Pulmonary artery endothelial cell (primary cell): ENCODE measurements at places on chromosomes 7 and 10.

GRCh38 chr10:131354380-131354779, 42.9 kb upstream of the TCERG1L start:
- no peak for DNase-seq

DNA sequence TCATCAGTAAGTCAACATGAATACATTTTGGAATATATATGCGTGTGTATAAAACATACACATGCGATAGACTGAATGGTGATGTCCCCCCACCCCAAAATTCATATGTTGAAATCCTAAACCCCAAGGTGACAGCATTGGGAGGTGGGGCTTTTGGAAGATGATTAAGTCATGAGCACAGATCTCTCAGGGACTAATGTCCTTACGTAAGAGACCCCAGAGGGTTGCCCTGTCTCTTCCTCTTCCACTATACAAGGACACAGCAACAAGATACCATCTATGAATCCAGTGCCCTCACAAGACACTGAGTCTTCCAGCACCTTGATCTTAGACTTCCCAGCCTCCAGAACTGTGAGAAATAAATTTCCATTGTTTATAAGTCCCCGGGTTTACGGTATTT, 22.5 kb downstream of the DRGX start:
- DNase-seq: no peak

- DNase-seq: no peak
These were observed 74.5 kb downstream of the C1GALT1 start for GRCh38 chr7:7256731-7257274.

- no peak for DNase-seq
These were observed 9.4 kb upstream of the PFKP start for GRCh38 chr10:3057946-3058345.

GRCh38 chr7:1920266-1920681, 250.2 kb downstream of the ELFN1 start:
- no peak for DNase-seq
